Mesothelial cell of epicardium (in vitro differentiated cells): ENCODE measurements at places on chromosomes 13 and 19.

GRCh38 chr13:101452519-101453485, at the start of gene ITGBL1:
TSS of gene ITGBL1 (plus strand) at chr13:101452675. CDS start at chr13:101452834, 159 bp downstream.
- DNase-seq = no peak

DNA sequence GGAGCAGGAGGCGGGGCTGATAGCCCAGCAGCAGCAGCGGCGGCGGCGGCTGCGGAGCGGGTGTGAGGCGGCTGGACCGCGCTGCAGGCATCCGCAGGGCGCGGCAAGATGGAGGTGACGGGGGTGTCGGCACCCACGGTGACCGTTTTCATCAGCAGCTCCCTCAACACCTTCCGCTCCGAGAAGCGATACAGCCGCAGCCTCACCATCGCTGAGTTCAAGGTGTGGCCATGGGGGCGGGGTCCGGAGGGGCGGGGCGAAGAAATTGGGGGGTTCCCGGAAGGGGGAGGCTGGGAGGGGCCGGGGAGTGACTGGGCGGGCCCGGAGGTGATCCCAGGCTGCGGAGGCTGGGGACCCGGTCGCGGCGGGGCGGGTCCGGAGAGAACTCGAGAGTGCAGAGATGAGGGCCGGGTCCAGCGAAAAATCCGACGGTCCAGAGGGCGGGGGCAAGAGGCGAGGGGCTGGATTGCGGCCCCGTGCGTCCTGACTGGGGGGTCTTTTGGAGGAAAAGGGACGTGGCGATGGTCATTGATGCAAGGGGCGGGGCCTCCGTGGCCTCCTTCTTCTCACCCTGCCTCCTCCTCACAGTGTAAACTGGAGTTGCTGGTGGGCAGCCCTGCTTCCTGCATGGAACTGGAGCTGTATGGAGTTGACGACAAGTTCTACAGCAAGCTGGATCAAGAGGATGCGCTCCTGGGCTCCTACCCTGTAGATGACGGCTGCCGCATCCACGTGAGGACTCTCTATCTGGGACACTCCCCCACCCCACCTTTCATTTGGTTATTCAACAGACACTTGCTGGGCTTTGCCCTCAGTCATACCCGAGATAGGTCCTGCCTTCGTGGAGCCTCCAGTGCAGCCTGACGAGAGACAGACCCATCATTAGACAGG, at the start of gene TBCB:
TBCB (plus strand) TSS at position 16 of the 891 bp plus-strand sequence; CDS start at position 109, 93 bp downstream.
- peak; percentile 51 for DNase-seq

DNA sequence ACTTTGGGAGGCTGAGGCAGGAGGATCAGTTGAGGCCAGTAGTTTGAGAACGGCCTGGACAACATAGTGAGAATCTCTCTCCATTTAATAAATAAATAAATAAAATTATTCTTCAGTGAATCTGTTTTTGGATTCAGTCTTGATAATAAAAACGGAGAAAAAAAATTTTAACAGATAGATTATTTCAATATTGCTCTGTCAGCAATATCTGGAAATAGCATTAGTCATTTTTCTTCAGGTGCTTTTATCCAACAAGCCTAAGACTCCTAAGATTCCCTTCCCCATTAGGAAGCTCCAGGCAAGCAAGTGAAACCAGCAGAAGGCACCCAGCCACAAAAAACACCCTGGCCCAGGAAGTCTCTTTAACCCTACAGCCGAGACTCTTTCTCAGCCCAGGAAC, 21.3 kb upstream of the LPAR6 start:
- no peak for DNase-seq

- peak; percentile 54 for DNase-seq
These were observed 880 bp downstream of the SWSAP1 start for GRCh38 chr19:11375143-11375948.

DNA sequence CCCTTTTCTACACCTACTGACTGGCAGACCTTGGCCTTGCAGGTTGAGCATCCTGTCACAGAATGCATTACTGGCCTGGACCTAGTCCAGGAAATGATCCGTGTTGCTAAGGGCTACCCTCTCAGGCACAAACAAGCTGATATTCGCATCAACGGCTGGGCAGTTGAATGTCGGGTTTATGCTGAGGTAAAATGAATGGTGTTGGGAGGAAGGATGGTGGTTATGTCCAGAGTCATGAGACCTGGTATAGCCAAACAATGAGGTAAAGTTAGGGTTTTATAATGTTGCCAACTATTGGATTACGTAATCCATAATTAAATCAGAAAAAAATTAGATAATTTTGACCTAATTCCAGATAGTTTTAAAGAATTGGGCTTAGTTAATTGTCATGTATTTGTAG, 212.5 kb downstream of the PCCA start:
- no peak for DNase-seq

- DNase-seq = no peak
These were observed 44.9 kb upstream of the NBEA start for GRCh38 chr13:34897220-34897619.

DNA sequence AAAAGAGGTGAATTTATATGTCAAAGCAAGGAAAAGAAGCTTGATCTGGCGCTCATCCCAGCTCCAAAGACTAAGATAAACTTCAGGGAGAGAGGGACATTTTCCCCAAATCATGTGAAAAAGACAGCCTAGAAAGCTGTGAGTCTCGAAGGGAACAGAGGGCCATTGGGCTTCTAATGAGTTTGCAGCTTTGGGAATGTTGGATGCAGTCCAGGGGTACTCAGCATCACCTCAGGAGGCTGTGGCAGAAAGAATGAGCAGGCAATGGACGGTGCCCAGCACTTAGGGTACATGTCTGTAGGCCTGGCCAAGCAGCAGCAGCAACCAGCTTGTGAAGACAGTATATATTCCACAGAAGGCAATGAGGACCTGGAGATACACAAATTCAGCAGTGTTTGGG, 25.7 kb upstream of the WASF3 start:
- no peak for DNase-seq

- no peak for DNase-seq
These were observed 158.1 kb downstream of the IRS2 start for GRCh38 chr13:109628251-109628699.

DNA sequence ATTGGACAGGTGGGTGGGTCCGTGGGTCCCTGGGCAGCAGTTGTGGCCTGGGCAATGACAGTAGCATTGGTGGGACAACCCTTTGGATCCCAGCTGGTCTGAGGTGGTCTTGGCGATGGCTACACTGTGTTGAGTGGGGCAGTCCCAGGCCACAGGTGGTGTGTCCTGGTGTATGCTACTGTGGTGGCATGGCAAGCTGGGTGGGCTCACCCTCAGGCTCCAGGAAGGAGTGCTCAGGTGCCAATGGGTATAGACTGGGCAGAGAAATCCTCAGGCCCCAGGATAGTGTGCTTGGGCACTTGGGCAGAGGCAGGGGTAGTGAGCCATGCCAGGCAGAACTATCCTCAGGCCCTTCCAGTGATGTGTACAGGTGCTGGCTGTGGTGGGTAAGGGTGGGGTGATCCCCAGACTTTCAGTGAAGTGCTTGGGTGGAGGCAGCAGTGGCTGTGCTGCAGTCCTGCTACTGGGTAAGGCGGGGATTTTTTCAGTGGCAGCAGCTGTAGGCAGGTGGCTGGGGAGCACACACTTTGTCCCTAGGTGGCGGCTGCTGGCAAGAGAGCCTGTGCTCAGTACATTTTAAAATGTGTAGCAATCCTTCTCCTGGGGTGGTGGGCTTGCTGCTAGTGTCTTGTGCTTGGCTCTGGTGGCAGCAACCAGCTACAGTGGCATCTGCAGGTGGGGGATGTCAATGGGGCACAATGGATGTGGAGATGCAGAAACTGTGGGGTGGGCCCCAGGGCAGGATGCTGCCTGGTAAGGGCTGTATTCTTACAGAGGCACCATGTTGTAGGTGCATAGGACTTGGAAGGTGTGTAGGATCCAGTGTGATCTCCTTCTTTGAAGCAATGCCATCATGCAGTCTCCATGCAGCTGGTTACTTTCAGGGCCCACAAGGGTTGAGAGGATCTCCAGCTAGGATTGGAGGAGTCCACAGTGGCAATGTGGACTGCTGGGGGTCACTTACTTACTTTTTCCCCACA, 64.9 kb downstream of the DNAJC3 start:
- DNase-seq = no peak

DNA sequence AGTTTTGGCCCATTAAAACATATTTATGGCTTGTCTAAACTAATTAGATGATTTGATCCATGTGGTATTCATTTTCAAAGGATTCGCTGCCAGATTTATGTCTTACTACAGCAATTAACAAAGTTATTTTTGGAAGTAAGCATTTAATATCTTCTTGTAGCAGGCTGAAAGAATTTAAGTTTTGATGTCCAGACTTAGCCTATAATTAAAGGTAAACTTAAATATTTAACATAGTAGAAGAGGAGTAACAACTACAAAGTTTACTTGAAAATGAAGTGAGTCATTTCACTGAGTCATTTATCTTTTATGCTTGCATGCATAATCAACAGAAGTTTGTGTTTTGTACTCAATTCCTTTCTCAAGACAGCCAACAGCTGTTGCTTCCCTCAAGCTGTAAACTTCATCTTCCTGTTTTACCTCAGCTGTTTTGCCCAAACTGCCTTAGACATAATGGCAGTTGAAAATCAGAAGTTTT, 58.1 kb downstream of the EDNRB start:
- no peak for DNase-seq

- DNase-seq = no peak
These were observed 1.3 kb downstream of the CCDC9 start for GRCh38 chr19:47257411-47258169.

DNA sequence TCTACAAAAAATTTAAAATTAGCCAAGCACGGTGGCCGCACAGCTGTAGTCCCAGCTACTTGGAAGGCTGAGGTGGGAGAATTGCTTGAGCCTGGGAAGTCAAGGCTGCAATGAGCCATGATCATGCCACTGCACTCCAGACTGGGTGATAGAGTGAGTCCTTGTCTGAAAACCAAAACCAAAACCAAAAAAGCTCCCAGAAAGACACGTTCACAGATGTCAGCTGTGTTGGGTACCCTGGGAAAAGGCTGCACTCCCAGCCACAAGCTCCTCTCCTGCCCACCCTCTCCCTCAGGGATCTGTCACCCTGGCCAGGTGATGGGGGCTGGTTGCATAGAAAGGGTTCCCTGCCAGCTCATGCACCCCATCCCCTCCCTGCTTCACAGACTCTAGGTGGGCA, 53.3 kb downstream of the RNF6 start:
- DNase-seq = no peak

DNA sequence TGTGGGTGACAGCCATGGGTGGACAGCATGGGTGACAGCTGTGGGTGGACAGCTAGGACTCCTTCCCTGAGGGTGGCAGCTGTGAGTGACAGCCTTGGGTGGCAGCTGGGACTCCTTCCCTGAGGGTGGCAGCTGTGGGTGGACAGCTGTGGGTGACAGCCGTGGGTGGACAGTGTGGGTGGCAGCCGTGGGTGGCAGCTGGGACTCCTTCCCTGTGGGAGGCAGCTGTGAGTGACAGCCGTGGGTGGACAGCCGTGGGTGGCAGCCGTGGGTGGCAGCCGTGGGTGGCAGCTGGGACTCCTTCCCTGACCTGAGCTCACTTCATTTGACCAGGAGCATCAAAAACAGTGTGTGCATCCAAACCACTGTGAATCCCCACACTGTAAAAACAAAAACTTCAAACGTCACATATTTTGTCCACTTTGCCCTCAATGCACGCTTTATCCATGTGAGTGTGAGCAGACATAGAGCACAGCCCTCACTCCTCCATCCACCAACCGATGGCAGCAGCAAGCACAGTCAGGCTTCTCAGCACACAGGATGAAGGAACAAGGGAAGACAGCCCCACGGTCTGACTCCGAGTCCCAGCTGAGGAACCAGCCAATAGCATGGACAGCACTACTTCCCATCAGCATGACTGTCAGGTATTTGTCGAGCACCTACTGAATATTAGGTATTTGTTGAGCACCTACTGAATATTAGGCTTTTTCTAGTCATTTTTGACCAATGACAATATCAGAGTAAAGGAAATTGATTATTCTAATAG, 1.6 kb upstream of the CFAP97D2 start:
- no peak for DNase-seq

DNA sequence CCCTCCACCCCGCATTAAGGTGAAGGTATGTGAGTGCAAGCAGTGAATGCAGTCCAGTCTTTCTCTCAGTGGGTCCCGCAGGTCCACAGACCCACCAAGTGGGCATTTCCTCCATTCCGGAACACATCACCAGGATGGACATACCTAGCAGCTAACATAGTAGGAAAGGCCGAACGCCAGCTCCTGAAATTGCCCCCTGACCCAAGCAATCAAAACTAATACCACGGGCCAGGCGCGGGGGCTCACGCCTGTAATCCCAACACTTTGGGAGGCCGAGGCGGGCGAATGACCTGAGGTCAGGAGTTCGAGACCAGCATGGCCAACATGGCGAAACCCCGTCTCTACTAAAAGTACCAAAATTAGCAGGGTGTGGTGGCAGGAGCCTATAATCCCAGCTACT, 71.7 kb upstream of the VSTM2B start:
- DNase-seq = no peak

GRCh38 chr13:83878691-83879430, 3.4 kb downstream of the SLITRK1 start:
- DNase-seq = no peak

DNA sequence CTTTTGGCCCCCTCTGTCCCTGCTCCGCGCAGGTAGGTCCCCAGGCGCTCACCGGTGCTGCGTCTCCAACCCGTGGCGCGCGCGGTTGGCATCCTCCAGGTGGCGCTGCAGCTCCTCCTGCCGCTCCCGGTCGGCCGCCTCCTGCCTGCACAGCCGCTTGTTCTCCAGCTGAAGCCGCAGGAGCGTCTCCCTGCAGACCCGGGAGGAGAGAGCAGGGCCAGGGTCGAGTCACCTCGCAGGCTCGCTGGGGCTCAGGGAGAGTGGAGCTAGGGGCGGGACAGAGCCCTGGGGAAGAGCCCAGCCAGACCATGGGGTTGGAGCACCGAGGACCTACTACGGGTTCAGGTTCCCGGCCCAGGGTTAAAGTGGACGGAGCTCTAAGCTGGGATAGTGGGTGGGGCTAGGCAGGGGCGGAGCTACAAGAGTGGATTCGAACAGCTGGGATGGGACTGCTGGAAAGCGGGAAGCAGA, 9.3 kb downstream of the HOOK2 start:
- peak; percentile 81 for DNase-seq

DNA sequence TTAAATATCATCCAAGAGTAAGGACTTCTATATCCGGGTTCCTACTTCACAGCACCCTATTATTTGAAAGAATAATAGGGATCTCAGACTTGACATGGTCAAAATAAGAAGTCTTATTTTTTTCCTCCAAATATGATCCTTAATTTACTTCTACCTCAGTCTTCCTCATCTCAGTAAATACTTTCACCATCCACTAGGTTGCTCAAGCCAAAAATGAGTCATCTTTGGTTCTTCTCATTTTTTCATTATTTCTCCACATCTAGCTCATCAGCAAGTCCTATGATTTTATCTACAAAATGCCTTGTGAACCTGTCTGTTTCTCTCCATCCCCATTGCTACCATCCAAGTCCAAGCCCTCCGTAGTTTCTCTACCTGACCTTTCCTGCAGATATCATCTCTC, 121.9 kb upstream of the GJB6 start:
- DNase-seq = no peak

DNA sequence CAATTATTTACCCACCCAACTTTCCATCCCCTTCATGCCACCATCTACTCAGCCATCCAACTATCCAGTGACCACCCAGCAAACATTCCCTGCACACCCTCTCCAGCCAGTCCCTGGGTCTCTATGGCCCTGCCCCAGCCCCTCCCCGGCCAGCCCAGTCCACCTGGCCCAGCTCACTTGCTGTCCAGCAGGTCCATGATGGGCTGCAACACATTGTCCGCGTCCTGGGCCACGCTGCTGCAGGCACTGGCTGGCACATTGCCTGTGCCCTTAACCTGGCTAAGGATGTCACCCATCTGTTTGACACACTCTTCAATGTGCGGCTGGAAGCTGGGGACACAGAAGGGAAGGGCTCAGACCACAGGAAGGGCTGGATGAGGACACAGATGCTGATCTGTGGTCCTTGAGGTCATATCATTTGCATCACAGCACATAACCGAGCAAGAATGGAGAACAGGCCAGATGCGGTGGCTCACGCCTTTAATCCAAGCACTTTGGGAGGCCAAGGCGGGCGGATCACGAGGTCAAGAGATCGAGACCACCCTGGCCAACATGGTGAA, 61.6 kb downstream of the UNC13A start:
- DNase-seq = no peak
